T follicular helper cell (primary cell): ENCODE measurements at places on chromosomes 12 and 14.

DNA sequence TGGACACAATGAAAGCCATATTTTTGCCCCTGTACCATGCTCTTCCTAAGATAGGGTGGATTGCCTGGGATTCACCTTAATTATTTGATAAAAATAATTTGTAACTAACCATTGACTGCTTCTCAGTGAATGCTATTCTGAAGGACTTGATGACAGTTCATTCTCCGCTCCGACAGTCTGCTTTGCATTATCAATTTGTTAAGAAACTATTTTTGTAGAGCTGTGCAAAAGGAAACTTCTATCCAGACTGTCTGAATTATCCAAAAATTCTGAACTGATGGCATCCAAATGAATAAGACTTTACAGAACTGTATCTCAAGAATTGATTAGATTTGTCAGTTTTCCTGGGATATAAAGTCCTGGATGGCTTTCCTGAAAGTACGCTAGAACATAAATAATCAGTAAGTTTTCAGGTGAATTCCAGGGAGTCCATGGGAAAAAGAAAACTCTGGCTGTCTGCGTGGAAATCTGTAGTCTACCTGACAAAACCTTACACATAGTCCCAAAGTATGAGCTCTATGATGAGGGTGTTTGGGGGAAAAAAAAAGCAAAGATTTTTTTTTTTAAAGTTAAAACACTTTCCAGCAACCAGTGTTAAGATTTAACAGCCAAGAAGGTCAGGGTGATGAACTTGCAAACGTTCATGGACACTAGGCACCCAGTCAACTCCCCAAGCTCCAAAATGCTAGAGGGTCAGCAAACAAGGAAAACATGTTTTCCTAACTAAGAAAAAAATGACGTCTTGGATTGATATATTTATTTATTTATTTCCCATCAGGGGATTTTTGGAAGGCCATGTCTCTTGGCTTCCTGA lies 291.1 kb upstream of the TBX3 start:
- no peak for DNase-seq

- DNase-seq = no peak
These were observed 862 bp downstream of the HMGA2 start for GRCh38 chr12:65825183-65825506.

DNA sequence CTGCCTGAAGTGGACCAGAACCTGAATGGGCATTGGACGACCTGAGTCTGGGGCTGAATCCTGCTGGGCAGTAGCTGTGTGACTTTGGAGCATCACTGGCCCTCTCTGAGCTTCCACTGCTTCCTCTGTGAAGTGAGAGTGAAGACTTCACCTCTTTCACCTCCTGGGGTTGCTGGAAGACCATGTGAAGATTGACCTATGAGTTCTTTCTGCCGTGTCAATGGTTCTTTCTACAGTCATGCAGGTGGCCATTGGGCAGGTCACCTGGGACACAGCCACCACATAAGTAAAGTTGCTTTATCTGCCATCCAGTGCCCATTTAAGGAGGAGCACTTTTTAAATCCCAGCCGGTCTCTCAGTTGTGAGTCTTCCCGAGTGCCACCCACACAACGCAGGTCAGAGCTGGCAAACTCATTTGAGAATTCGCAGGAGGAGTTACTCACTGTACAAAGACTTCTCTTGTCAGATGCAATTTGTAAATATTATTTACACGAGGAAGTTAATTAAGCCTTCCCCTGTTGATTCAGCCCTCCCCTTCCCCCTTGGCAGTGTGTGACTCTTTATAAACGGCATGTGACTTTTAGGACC lies 74.8 kb upstream of the TCL1B start:
- DNase-seq = no peak

- no peak for DNase-seq
These were observed 265.1 kb downstream of the ALG10 start for GRCh38 chr12:34287437-34287836.

DNA sequence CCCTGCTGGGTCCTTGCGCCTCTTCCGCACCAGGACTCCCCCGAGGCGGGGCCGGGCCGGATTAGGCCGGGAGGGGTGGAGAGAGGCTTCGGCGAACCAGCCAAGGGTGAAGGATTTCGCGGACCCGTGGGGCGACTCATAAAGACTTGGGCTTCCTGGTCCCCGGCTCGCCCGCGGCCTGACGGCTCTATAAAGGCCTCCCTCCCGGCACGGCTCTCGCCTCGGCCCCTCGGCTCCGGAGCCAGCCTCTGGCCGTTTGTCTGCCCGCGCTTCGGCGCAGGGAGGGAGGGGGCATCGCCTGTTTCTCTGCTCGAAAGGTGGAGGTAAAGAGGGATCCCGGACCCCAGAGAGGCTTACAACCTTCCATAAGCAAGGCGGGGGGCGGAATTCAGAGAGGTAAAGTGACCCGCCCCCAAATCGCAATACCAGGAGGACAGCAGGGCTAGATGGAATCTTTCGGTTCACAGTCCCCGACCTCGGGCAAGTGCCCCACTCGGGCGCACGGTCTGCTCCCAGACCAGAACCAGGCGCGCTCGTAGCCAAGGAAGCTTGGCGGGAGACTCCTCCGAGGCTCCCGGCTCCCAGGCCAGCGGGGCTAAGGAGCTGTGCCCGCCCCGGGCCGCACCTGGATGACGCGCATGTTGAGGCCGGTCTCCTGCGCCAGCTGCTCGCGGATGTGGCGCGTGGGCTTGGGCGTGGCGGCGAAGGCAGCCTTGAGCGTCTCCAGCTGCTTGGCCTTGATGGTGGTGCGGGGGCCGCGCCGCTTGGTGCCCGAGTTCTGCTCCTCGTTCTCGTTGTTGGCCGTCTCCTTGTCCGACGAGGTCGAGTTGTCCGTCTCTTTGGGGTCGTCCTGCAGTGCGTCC lies 3.9 kb downstream of the LHX5 start:
- no peak for DNase-seq

DNA sequence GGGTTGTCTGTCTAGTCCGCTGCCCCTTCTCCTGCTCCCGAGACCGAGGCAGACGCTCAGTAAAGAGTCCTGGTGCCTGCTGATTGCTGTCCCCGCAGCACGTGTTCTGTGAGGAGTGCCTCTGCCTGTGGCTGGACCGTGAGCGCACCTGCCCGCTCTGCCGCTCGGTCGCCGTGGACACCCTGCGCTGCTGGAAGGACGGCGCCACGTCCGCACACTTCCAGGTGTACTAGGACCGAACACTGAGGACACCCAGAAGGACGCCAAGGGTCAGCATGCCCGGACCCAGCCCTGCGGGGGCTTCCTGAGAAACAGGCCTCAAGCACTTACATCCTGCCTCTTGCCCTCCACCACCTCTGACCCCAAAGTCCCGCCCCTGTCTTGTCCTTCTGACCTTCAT lies 32.0 kb downstream of the HRK start:
- no peak for DNase-seq
